ENCODE measurements at places on chromosomes 5 and 9. TPM values are rescaled to one million over a fixed set of nuclear protein-coding genes. Genes with fewer than 3 reads are reported as not detected.
A peak's percentile ranks its signal among the peaks of the same experiment; 100 is the strongest.

The ZNF474 gene
- 0.92 TPM for total RNA-seq

The IL3 gene
- total RNA-seq = not detected

The PCDHGA1 gene
- 0.34 TPM for total RNA-seq

The PCDHGA5 gene
- 0.23 TPM for total RNA-seq

The CDX1 gene
- 1.3 TPM for total RNA-seq

The DUSP1 gene
- 67.7 TPM for total RNA-seq

The ZDHHC11 gene
- total RNA-seq = 3.6 TPM

DNA sequence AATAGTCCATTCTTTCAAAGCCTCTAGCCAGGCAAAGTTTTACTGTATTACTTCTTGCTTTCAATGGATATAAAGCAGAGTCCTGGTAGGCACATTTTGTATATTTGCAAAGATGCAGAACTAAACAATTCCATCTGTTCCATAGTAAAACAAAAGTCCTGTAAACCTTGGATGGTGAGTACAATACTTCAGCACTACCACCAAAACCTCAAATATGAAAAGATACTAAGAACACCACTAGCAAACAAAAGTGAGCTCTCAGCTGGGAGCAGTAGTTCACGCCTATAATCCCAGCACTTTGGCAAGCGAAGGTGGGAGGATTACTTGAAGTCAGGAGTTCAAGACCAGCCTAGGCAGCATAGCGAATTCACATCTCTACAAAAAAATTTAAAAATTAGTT is 195.0 kb downstream of the MSX2 start:
- no peak for DNase-seq

GRCh38 chr5:145976431-145977155 is 40.2 kb downstream of the SH3RF2 start:
- DNase-seq = peak; percentile 78

DNA sequence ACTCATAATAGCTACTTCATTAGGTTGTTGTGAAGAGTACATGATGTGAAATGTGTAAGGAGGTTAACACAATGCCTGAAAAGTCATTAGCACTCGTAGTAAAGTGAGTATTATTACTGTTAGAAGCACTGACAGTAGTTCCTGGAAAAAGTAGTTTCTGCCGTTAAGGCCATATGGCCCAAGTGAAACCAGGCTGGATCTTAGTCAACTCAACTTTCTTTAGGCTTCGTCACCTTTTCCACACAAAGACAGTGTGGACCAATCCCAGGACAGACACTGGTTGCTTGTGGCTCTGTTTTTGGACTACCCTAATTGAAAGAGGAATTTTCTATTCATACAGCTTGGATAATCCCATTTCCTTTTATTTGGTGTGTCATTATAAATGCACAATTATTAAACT is 29.4 kb upstream of the CKMT2 start:
- no peak for DNase-seq

GRCh38 chr5:65961633-65962032 is 35.3 kb downstream of the ERBIN start:
- peak; percentile 40 for DNase-seq
